Liver (tissue), 10 donors: ENCODE measurements at places on chromosomes 7 and 10. TPM values are rescaled to one million over a fixed set of nuclear protein-coding genes. Genes with fewer than 3 reads are reported as not detected.

DNA sequence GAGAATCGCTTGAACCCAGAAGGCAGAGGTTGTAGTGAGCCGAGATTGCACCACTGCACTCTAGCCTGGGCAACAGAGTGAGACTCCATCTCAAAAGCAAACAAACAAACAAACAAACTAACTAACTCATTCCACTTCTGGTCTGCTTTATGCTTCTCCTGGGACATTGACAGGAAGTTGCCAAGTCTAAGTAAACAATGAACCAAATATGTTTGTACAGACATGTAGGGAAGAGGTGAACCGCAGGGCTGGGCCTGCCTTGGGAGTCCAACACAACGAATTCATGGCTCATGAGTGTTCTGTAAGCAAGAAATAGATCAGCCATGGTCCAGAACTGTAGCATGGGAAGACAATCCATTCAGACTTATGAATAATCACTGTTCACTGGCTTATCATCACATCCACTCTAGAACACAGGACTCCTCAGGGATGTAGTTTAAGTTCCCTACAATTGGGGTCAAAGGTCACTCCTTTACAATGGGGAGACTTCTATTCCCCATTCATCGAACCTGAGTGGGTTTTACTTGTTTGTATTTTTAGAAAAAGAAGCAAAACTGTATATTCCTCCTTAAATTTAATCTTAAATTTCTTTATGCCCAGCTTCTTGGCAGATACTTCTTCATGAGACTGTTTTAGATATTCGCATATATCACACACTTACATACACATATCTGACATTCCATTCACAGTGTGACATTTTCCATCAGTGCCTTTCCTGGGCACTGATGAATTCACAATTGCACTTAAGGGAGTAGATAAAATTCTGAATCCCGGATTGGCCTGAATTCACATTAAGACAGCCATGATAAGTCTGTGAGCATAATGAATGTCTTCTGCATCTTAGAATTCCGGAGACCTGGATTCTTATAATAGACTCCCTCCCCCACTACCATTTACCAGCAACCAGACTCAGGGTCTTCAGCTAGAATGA is 159.1 kb upstream of the EEPD1 start:
- DNase-seq: no peak

DNA sequence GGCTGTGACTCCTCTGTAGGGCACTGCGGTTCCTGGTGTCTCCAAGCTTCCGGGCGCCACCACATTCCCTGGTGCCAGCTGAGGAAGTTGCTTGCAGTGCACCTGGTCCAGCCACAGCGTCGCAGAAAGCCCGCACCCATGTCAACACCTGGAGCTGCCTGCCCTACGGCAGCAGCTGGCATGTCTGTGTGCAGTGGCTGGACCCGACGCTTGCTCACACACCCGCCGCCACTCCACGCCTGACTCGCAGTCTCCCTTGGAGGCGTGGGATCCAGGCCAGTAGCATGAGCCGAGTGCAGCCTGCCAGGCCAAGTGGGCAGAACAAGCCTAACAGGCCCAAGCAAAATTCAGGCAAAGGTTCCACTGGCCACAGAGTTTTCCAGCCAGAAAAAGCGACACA is 118.1 kb upstream of the PHF14 start:
- no peak for DNase-seq

DNA sequence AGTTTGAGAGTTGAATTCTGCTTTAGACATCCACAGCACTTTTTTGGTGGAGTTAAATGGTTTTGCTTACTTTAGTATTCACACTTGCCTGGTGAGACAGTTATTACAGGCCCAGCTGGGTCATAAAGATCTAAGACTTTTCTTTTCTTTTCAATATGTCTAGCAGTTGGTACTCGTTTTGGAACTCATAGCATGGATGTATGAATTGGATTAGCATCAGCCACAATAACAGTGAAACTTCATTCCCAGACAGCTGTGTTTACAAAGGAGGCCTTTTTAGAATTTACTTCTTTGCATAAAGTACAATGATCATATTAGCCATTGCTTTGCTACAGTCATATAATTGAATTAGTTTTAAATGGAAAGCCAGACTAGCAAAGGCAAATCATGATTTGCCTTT is 168.4 kb upstream of the DKK1 start:
- no peak for DNase-seq

- no peak for DNase-seq
These were observed 780.3 kb downstream of the SUGCT start for GRCh38 chr7:40915071-40915470.

GRCh38 chr10:106224676-106225075 is 939.8 kb downstream of the SORCS1 start:
- DNase-seq: no peak

DNA sequence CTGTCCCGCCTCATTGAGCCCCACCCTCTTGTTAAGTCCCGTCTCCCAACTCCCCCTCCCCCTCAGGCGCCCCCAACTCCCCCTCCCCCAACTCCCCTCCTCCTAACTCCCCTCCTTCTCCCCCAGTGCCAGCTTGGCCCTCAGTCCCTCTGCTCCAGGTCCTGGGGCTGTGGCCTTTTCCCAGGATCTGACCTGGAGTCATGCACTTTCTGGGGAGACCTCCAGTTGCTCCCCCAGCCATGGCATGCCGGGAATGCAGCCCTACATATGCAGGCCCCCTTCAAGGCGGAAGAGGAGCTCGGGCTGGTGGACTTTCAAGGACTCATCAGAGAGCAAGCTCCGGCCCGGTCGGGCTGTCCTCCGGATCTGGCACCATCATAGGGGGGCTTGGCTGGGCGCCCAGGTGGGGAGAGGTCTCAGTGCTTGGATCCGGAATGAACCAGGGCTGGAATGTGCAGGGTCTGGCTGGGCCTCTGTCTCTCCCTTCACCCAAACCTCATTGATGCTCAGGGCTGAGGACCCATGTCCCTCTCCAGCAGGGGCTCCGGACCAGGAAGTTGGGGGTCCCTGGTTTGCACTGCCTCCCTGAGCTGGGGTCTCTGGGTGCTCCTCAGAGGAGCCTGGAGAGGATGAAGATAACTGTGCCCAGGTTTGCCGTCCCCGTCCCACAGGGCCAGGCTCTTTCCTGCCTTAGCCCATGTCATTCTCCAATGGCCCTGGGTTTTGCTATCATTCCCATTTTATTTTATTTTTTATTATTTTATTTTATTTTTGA is 41.1 kb downstream of the TMEM270 start:
- no peak for DNase-seq

DNA sequence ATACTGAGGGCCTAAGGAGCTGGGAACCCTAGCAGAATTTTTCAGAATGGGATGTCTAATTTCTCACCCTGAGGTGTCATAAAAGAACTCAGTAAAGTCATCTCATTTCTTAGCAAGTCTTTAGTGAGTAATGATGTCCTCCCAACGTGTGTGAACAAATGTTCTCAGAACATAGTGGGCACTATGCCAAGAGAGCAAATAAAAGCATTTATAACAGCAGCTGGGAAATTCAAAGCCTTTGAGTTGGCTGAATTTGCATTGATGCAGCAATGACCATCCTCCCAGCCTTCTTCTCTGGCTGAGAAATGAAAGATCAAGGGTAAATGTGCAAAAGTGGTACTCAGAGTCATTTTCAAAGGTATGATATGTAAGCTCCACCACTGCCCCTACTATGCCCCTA is 109.4 kb downstream of the FAM107B start:
- DNase-seq: no peak

- no peak for DNase-seq
These were observed 1194.4 kb upstream of the SORCS1 start for GRCh38 chr10:108358912-108359311.

DNA sequence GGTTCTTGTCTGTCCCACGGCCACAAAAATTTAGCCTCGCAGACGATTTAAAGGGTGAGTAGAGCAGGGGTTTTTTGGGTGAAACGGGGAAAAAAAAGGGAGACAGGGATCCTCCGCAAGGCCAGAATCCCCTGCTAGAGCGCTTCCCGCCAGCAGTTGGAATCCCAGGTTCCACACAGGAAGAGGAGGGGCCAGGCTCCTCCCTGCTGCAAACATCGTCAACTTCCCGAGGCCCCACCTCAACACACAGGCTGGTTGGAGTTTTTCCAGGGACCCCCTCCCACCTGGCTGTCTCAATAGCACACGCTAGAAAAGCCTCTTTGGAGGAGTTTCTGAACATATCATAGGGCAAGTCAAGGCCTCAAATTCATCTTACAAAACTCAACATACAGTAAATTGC is 112.7 kb downstream of the MTERF1 start:
- no peak for DNase-seq

DNA sequence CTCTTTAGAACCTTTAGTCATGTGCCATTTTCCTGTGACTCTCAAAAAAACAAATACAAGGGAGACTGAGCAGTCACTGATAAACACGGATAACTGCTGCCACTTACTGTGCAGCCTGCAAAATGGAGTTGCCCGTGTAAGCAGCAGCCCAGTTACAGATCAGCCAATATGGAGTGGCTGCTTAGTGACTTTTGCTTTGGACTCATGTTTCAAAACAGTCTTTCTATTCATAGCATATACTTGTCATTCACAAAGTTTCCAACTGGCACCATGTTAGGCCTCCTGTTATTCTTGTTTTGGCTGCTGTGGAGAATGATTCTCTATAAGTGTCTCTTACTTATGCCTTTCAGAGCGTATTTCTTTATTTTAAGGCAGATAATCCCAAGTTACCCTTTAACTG is 3.0 kb downstream of the FAM204A start:
- DNase-seq: no peak

GRCh38 chr10:119896937-119897770 is 4.6 kb downstream of the SEC23IP start:
- DNase-seq: no peak

- no peak for DNase-seq
These were observed 94.5 kb downstream of the PDGFA start for GRCh38 chr7:424961-425793.

DNA sequence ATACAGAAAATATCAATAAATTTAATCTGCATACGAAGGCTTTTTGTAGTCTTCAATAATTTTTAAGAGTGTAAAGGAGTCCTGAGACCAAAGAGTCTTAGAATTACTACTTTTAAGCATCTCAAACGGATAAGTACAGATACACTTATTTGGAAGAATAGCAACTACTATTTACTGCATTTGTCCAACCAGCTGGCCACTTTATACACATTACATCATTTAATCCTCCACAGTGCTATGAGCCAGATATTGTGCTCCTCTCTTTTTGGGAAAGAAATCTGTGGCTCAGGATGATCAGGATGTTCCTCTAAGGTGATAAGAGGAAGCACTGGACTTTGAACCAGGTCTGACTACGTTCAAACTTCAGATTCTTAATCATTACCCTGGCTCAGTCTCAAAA is 588.6 kb upstream of the LRRTM3 start:
- no peak for DNase-seq

DNA sequence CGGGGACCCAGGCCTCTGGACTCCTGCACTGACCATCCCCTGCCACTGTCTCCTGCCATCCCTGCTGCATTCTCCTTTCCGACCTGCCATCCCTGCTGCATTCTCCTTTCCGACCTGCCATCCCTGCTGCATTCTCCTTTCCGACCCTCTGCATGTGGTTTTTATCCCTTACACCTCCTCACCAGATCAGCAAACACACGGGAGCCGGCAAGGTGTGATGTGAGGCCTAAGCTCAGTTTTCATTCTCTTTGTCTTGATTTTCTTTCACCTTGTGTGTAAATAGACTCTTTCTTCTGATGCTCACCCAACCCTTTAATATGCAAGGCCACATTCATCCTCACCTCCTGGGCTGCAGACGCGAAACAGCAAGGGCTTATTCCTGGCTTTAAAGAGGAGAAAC is 11.4 kb downstream of the PLXNA4 start:
- no peak for DNase-seq

DNA sequence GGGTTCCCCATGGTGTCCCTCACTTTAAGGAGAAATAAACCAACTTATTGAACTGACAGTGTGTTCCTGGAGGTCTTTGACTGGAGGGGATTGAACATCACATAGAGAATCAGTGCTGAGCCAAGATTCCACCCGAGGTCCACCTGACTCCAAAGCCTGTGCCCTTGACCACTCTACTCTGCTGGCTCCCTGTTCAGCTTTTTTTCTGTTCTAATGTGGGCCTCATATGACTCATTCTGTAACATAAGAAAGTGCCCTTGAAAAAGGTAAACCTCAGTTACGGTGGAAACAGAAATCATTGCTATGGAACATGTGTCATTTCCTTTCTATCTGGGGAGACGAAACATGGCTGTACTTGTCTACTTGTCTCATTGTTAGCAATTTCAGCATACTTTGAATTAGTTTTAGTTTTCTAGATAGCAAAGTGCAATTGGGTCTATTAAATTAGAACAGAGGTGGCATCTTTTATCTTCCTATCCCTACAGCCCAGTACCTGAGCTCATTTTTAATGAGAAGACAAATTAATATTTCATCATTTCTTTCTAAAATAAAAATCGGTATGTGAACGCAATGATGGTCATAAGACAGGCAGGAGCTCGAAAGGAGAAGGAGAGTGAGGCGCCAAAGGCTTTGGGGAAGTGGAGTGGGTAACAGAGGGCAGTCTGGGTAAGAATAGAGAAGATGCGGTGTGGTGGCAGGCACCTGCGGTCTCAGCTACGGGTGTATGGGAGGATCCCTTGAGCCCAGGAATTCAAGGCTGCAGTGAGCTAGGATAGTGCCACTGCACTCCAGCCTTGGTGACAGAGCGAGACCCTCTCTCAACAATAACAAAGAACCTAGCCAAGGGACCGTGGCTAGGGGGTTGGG is 1.5 kb downstream of the GSDME start:
- DNase-seq: no peak

DNA sequence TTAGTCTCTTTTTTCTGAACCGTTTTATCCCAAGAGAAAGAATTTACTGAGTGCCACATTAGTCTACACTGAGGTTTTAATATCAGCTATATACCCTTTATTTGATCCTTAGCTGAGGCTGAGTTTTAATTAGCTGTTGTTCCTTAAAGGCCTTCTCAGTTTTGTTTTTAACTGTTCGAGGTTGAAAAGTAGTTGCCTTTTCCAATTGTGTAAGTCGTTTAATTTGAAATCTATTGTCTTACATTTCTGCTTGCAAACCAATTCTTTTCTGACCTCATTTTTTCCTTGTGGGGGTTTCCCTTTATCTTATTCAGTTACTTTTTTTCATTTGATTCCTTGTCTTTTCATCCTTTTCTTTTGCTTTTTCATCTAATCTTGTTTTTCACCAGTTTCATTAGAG is 30.8 kb downstream of the UMAD1 start:
- DNase-seq: no peak

Gene CALHM2
- 2.7 TPM for polyA plus RNA-seq

Gene BTAF1
- polyA plus RNA-seq: 9.1 TPM

Gene EN2
- not detected for polyA plus RNA-seq

Gene IKZF5
- 5.0 TPM for polyA plus RNA-seq

Gene PDLIM1
- 73.4 TPM for polyA plus RNA-seq

Gene RNLS
- 7.3 TPM for polyA plus RNA-seq

Gene VOPP1
- polyA plus RNA-seq: 11.5 TPM

Gene PRTFDC1
- polyA plus RNA-seq: 0.93 TPM

Gene KCNH2
- 0.18 TPM for polyA plus RNA-seq

Gene ADAM8
- polyA plus RNA-seq: 2.0 TPM

Gene POMZP3
- 3.0 TPM for polyA plus RNA-seq

Gene SFTPA1
- polyA plus RNA-seq: not detected

Gene VAX1
- polyA plus RNA-seq: not detected
